ENCODE measurements at places on chromosomes 5 and 9.

DNA sequence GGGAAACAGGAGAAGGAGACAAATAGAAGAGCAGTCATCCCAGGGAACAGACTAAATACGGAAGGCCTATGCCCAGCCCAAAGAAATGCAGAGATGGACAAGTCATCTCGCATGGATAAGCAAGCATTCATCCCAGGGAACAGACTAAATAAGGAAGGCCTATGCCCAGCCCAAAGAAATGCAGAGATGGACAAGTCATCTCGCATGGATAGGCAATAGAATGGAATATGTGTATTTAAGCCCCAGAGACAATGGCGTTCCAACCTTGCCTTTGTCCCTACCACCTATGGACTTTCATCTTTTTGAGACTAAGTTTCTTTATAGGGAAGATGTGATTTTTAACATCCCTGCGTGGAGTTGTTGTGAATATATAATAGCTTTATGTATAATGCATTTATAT, 242.2 kb upstream of the TNC start:
- no peak for DNase-seq

DNA sequence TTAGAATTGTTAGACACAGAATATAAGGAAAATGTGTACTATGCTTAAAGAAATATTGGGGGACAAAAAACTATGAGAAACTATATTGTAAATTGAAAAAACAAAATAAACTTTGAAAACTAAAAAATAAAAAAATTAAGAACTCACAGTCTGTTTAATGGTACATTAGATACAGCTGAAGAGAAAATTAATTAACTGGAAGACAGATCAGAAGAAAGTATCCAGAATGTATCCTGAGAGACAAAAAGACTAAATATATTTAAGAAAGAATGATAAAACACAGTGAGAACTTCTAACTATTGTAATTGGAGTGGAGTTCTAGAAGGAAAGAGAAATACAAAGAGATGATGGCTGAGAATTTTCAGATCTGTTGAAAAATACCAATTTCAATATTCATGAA, 57.6 kb upstream of the SH3PXD2B start:
- DNase-seq: no peak

DNA sequence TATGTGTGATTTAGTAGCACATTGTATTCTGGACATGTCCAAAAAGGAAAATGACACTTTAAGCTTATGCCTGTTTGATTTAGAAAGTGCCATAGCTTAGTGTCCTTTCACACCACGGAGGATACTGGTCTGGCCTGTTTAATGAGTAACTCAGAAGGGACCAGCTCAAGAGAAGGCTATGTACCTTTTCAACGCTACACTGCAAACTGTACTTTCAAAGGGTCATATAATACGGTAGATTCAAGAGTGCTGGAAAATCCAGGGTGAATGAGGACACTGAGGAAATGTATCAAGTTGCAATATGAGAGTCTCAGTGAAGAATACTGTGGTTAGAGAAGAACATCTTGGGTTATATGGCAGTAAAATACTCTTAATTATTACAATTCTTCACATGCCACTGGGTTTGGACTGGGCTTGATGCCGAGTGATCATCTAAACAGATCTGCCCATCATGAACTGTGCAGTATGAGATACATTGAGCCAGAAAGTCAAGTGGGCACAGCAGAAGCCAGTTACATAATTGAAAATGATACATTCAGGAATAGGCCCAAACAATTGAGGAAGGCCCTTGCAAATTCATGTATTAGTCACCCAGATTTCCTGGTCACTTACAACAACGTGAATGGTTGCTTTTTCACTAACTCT, 1211.5 kb upstream of the CDH9 start:
- DNase-seq: no peak

- no peak for DNase-seq
Observed at GRCh38 chr5:133828722-133829121, 139.7 kb downstream of the C5orf15 start.

GRCh38 chr5:35095366-35095765, 47.6 kb upstream of the AGXT2 start:
- no peak for DNase-seq

DNA sequence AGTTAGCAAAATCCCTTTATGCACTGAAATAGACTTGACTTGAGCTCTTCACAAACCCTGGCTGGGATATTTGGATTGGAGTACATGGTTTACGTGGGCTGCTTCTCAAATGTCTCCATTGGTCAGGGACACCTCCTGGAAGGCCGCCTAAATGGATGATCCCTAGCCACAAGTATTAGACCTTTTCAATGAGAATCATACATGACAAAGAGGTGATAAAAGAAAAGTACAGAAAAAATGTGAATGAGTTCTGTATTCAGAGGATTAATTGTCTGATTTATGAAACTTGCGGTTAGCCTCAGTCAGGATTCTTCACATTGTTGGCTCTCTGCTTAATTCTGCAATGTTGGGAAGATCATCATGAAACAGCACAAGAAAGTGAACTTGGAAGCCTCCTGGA, 752.8 kb upstream of the ADAMTS16 start:
- DNase-seq: no peak

DNA sequence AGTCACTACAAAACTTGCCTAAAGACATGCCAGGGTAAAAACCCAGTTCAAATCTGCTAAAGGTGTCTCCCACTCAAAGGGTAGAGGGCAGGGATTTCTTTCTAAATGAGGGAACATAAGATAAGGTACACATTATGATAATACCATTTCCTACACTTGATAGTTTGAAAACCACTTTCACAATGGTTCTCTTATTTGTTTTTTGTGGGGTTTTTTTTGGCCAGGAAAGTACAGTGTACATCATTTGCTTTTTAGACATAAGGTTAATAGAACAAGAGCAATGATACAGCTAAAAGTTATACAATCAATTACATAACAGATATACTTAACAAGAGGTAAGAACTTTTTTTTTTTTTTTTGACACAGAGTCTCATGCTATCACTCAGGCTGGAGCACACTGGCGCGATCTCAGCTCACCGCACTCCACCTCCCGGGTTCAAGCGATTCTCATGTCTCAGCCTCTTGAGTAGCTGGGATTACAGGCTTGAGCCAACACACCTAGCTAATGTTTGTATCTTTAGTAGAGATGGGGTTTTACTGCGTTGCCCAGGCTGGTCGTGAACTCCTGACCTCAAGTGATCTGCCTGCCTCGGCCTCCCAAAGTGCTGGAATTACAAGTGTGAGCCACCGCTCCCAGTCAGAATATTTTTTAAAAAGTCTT, 48.8 kb upstream of the GLRX start:
- no peak for DNase-seq

DNA sequence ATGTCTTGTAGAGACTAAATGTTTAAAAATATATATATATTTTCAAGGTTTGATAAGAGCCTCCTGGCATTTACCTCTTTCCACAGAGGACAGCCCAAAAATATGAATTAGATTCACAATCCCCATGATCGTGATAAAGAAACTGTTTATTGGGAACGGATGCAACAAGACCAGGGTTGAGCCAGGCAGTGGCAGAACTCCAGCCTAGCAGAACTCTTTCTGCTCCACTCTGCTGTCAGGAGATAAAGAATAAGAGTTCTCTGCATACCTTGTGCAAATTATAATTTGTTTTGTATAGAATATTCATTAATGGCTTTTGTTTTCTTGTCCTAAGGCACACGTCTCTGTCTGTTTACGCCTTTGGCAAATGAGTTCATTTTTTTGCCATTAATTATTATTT, 472.2 kb downstream of the TUSC1 start:
- DNase-seq: no peak

DNA sequence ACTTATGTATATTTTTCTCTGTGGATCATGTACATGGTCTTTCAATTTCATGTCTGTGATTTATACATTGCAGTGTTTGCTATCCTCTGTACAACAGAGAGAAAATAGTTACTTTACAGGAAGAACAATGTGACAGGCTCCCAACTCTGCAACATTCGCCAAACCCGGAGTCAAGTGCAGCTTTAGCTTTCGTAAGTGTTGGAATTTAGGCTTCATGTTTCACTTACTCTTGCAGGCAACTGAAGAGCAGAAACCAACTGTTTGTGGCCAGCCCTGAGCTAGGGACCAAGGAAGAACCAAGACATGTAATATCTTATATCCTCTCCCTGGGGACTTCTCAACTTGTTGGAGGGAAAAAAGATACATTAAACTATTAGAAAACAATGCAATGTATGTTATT, 147.9 kb downstream of the C5orf15 start:
- no peak for DNase-seq

- DNase-seq: no peak
Observed at GRCh38 chr5:172911976-172912375, 47.2 kb upstream of the RPL26L1 start.

DNA sequence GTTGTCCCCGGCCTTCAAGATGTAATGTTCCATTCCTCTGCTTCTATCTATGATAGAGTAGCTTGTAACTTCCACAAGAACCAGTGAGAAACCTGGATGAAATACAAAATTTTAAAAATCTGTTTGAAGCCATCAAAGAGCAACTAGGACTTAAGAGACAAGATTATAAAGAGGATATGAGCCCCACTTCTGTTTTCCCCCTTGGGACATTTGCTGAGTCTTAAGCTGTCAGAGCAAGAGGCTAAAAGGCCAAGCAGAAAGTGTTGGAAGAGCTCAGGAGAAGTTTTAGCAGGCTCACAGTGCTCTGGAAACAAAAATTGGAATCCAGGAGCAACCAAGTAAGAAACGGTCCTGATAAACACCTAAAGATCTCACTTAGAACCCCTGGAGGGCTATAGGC, 76.1 kb downstream of the ADRB2 start:
- DNase-seq: no peak

GRCh38 chr9:134227451-134228411, 63.4 kb upstream of the RNU6ATAC start:
- no peak for DNase-seq

DNA sequence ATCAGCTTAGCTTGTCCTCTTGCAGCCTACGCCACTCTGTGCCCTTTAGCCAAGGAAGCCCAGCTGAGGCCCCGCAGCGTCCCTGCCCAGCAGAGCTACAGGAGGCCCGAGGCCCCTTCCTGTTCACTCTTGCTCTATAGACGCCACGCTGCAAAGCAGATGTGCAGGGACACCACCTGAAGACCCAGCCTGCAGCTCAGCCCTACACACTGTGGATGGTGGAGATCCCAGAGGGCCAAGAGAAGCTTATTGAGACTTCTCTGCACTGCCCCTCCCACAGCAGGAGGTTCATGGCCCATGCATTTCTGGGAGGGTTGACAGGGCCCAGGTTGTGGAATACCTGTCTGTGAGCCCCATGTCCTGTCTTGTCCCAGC, 33.6 kb downstream of the IRF1 start:
- DNase-seq: no peak

DNA sequence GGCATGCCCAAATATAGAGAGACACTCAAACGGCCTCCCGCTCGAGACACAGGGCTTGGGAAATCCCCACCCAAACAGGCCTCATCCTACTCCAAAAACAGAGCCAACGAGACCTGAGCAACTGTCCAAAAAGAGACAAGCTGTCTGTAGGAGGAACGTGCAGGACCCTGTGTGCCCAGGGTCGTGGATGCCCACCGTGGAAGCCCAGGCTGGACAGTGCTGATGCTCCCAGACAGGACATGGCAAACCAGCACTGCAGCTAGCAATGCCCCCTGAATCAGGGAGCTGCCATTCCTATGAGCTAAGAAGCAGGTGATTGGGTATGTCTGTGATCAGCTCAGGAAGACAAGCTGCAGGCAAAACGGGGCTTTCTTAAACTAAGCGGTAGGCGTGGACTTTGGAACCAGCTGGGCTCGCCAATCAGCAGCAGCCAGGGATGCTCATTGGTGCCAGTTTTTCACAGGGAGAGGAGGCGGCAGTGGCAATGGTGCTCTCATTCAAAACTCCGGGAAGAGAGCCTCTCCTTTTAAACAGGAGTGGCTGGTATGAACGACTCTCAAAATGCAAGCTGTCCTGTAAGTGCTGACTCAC, 113.1 kb upstream of the IRX2 start:
- no peak for DNase-seq

DNA sequence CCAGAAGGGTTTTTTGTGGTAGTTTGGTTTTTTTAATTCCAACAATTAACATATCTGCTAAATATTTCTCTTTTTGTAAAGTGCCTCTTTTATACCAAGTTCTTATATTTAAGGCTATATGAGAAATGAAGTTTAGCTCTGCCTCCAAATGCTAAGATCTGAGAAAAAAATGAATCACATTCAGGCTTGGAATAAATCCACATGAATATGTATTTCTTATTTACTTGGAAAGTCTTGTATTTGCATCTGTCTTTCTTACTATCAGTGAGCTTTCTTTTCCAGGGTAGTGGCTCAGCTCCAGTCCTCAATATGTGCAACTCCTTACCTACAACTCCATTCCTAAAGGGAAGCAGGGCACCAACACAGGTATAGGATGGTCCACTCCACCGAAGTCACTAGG, 127.9 kb downstream of the GLIS3 start:
- DNase-seq: no peak

GRCh38 chr9:70566066-70566465, 151.6 kb upstream of the KLF9 start:
- DNase-seq: no peak

DNA sequence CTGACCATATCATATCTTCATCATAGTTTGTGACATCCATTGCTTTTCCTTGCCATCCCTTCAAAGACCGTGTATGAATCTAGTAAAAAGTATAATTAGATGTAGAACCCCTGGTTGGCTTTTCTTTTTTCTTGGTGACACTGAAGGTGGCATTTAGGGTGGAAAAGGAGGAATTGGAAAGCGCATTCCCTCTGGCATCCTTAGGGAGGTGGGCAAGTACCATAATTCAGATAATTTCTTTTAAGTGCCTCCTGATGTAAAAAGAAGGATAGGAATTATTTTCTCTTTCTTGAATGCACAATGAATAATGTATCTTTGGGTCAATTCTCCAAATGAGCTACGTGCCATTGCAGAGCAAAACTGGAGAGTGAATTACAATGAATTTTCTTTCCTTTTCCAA, 73.2 kb upstream of the SMARCA2 start:
- DNase-seq: no peak

- no peak for DNase-seq
Observed at GRCh38 chr5:112614986-112615385, 122.7 kb upstream of the APC start.

GRCh38 chr9:503881-504852, 289.5 kb downstream of the DOCK8 start:
- DNase-seq: peak; percentile 77

GRCh38 chr9:137460363-137461315, 1.5 kb upstream of the NSMF start:
- DNase-seq: no peak

DNA sequence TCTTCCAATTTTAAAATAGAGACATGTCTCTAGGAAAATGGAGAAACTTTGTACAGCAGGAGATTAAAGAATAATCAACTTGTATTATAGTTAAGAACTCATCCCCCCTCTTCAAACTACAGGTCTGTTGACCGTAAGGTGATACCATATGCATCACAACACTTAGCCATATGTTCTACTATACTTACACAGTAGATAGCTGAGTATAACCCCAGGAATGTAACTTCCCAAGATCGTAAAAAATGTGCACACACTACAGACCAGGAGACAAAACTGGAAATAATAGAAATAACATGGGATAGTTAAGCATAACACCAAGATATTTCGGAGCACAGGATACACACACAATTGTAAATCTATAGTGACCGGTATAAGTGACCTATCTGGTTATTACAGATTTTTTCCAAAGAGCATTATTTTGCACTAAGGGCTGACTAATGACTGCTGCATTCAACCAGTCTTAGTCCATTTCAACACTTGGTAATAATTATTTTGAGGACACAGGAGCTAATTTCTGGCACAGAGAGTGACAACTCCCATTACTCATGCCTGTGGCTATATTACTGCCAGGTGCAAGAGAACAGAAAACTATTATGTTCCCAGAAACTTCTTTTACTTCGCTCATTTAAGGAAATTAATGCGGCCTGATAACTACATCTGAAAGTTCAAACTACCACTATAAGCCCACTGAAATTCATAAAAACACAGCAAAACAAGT, 15.4 kb upstream of the ZNF622 start:
- DNase-seq: no peak
